ENCODE measurements at places on chromosomes 16 and 17.
A peak's percentile ranks its signal among the peaks of the same experiment; 100 is the strongest.

DNA sequence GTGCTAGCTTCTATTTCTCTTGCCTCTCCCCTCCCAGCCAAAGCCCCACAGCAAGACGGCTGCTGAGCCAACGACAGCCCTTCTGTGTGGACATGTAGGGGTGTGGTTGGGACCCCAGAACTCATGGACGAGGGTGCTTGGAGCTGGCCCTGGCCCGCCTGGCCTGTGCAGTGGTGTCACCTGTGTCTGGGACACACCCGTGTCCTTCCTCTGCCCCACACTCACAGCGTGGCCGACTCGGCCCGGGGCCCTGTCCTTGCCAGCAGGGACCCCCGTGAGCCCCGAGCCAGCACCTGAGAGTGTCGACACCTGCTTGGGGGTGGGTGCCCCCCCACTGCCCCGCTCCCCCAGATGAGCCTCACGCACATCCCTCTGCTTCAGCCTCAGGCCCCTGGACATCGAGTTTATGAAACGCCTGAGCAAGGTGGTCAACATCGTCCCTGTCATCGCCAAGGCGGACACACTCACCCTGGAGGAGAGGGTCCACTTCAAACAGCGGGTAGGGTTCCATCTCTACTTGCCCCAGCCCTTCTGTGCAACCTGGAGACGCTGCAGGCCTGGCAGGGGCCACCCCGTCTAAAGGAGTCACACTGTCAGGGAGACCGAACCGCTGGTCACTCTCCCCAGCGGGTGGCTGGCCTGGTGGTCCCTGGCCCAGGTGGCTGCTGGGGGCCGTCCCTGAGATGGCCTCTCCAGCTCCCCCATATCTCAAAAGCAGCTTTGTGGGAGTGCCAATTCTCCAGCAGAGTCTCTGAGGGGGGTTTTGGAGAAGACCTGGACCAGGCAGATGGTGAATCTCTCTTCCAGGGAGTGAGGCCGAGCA lies 349.8 kb downstream of the SEC14L1 start:
- DNase-seq = no peak

- DNase-seq = peak; percentile 40
Observed at GRCh38 chr16:77723108-77723514, 797 bp downstream of the NUDT7 start.

DNA sequence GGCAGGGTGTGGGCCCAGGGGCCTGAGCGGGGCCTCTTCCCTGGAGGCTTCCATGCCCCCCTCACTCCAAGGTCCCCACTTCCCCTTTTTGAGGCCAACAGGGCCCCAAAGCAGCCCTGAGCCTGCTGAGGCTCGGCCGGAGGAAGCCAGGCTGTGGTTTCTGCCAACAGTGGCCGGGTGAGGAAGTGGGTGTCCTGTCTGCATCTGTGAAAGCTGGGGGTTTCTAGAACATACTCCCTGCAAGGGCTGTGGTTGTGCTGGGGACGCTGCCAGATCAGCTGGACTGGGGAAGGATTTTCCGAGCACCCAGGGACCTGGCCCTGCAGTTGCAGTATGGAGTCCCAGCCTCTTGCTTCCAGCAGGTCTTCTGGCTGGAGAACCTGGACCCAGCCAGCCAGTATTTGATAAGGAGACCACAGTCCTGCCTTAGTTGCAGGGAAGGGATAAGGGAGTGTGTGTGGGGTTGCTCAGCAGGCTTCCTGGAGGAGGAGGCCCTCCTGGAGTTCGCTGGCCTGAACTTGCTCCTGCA lies 15.7 kb downstream of the ADCY7 start:
- DNase-seq = no peak

DNA sequence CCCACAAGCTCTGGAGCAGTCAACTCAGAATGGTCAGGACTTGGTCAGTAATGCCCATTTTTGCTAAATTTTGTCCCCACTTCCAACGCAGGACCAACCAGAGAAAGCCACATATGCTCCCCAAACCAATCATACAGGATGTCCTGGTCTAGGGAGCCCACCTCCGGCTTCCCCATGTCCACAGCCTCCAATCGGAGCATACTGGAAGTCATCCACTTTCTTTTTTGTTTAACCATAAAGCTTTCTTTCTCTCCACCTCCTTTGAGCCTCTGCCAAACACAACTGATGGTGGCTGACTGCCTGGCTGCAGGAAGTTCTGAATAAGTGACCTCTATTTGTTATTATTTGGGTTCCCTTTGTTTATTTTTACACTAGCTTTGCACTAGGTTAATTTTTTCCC lies 549.1 kb downstream of the WWOX start:
- DNase-seq = no peak

- no peak for DNase-seq
Observed at GRCh38 chr17:45130681-45131615, 1.4 kb downstream of the PLCD3 start.

- no peak for DNase-seq
Observed at GRCh38 chr17:39517224-39517623, 55.9 kb downstream of the CDK12 start.

DNA sequence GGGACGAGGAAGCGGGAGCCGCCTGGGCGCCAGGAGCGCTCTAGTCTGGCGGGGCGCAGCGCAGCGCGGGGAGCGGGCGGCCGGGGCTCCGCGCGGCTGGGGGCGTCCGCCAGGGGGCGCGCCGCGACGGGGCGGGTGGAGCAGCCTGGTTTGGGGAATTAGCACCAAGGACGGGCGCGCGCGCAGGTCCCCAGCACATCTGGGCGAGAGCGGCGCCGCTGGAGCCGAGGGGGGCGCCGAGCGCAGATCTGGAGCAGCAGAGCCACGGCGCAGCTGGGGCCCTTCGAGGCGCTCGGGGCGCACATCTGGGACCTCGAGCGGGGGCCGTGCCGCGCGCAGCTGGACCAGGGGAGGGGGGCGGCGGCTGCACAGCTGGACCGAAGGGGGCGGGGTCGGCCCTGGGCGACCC lies at the start of gene NXPH3:
Gene NXPH3 (plus strand): TSS at position 193 of the 409 bp plus-strand sequence. CDS start 349 bp downstream, outside the sequence.
- peak; percentile 51 for DNase-seq

DNA sequence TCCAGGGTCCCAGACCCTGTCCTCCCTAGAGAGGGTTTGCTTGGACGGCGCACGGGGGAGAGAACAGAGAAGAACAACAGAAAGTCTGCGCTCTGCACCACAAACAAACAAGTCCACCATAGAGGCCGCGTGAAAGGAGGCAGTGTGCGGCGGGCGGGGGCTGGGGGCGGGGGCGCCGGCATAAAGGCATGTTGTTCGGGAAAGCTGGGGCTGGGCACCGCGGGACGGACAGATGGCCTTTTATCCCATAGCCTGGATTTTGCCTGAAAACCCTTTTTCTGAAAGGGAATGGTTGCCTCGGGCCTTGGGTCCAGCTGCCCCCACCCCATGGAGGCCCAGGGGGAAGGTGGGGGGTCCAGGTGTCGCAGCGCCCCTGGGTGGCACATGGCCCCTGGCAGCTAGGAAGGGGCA lies 26.0 kb downstream of the FA2H start:
- DNase-seq = no peak

DNA sequence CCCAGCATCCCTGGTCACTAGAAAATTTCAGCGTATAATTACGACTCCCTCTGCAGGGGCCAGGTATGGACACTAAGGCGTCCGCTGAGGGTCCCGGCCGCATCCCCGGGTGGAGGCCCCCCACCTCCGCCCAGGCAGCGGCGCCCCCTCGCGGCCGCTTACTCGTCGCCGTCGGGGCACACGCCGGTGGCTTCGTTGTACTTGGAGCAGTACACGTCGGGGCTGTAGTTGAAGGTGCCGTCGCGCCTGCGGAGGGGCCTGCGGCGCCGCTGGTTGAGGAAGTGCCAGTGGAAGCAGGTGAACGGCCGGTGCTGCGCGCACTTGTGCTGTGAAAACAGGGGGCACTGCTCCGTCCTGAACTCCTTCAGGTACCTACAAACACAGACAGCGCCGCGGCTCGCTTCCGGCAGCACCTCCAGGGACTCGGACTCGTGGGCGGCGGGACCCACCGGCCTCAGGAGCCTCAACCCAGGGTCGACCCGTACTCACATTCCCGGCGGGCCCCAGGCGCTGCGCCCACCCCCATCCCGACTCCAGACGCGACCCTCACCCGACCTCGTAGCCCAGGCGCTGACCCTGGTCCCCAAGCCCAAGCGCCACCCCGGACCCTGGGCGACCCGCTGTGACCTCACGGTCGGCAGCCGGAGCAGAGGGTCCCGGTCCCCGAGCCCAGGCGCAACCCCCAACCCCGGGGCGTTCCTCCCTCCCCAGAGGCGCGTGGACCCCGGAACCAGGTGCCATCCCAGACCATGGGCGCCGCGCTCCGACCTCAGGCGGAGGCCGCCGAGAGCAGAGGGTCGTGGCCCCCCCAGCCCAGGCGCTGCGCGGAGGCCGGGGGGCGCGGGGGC lies 596 bp downstream of the UNKL start:
- peak; percentile 61 for DNase-seq

DNA sequence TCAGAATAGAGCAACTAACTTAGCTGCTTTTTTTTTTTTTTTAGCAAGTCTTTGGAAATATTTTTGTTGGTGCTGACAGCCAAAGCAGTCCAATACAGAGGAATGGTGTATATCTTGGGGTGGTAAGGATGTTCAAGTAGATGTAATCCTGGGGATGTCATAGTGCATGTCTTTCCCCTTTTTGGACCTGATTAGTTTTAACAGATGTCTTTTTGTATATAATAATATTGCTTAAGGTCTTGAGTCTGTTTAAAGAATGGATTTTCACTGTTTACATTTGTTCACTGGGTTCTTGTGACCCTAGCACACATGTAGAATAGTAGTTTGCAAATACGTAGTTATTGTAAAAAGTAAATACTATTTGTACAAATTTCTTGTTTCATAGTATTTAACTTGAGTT lies 7.9 kb downstream of the TAF15 start:
- DNase-seq = no peak

GRCh38 chr16:56658327-56658875 lies 642 bp downstream of the MT1F start:
- no peak for DNase-seq

DNA sequence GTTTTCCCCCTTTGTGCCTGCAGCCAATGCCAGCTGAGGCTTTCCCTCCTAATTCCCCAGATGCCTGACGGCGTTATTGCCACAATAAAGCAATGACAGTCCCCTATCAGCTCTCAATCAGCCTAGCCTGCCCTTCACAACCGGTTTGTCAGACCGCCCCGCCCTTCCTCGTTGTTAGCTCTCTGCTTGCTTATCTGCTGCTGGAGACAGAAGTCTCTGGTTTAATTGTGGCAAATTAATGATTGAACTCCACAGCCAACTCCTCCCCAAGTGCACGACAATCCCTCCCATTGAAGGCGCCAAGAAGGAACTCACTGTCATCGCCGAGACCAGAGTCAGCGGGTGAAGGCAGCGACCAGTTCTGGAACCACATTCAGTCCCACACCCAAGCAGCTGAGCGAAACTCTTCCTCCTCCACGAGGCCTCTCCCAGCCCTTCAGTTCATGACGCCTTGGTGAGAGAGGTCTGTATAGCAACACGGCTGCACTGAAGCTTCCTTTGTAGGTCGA lies 474.4 kb downstream of the SLC39A11 start:
- no peak for DNase-seq

DNA sequence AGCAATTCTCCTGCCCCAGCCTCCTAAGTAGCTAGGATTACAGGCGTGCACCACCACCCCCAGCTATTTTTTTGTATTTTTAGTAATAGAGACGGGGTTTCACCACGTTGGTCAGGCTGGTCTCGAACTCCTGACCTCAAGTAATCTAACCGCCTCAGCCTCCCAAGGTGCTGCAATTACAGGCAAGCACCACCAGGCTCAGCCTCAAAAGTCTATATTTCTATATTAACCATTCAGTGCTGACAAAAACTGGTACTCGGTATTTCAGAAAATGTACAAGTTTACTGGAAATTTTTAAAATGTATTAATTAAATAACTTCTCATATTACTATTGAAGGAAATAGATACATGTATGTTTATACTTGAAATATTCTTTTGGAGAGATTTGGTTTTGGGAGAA lies 1.4 kb upstream of the HEXD start:
- DNase-seq = no peak

- DNase-seq = no peak
Observed at GRCh38 chr17:57084361-57084801, 665 bp upstream of the AKAP1 start.

GRCh38 chr17:42702446-42702845 lies 20.1 kb downstream of the CNTNAP1 start:
- no peak for DNase-seq

DNA sequence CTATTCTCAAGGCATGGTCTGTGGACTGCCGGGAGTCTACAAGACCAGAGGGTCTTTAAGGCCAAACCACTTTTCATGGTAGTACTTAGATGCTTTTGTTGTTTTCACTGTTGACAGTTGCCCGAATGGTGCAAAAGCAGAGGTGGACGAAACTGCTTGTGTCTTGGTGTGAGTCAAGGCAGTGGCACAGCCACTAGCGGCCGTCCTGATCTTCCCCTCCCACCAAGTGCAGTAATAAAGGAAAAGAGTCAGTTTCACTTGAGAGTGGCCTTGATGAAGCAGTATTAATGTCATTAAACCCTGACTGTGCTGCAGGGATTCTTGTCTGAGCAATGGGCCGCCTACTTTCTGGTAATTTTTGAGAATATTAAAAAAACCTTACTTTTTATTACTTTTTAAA lies 109.1 kb downstream of the PRKCA start:
- DNase-seq = no peak

GRCh38 chr16:27311448-27311830 lies 2.3 kb upstream of the IL4R start:
- DNase-seq = no peak

GRCh38 chr17:50507871-50508572 lies at the start of gene MYCBPAP:
Gene MYCBPAP, plus strand, starts transcription at chr17:50508439. Its CDS starts 236 bp downstream, at chr17:50508675.
- no peak for DNase-seq
